ENCODE measurements at places on chromosomes 7 and 10. TPM values are rescaled to one million over a fixed set of nuclear protein-coding genes. Genes with fewer than 3 reads are reported as not detected.

MMS19 gene
- total RNA-seq, result 70.7 TPM

AKR1D1 gene
- not detected for total RNA-seq

ZPBP gene
- not detected for total RNA-seq

AHR gene
- 118 TPM for total RNA-seq

PLAC9 gene
- total RNA-seq, result 24.1 TPM

FFAR4 gene
- 4.9 TPM for total RNA-seq

SLC13A1 gene
- not detected for total RNA-seq

DNA sequence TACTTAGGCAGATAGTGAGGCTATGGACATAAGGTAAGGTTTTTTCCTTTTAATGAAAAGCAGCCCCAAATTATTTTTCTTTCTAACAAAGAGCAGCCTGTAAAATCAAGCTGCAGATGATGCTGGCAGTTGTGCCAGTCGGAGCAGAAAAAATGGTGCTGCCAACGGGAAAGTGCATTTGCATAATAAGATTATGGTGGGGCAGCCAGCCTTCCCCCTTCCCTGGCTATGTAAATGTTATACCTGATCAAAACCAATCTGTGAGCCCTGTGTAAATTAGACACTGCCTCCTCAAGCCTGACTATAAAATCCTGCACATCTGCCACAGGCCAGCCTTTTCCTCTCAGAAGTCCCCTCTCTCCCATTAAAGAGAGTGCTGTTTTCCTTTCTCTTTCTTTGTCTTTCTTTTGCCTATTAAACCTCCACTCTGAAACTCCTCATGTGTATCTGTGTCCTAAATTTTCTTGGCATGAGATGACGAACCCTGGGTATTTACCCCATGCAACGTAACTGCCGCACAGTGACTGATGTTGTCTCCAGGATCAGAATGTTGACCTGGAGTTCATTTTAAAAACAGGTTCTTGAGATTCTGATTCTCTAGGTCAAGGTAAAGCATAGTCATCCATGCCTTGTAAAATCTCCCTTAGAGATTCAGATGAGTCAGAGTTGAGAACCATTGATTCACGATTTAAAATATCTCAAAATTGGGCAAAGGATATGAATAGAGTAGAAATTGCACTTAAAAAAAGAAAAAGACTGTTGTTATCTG, 167.3 kb upstream of the C1GALT1 start:
- DNase-seq, result no peak

DNA sequence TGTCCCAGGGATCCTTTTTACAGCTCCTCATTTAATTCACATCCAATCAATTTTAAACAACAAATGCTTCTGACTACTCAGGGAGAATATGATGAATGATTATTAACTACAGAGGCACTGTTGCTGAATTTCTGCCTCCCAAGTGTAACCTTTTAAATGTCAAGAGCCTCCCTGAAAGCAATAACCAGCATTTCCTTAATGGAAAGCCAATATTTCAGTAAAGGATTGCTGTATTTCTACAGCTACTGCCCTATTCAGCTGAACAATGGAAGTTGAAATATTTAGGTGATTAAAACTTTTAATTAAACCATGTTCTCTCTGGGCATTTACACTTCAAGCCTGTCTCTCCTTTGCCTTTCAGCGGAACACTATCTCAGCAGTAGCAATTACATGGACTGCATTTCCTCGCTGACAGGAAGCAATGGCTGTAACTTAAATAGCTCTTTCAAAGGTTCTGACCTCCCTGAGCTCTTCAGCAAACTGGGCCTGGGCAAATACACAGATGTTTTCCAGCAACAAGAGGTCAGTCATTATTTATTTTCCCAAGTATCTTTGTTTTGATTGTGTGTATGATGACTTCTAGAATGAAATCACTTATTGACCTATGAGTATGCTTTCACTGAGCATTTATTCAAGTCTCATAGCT, 304.7 kb downstream of the BICC1 start:
- DNase-seq, result no peak

- DNase-seq, result peak; percentile 79
These were observed 5.1 kb downstream of the ZMIZ1 start for GRCh38 chr10:79073784-79074432.

DNA sequence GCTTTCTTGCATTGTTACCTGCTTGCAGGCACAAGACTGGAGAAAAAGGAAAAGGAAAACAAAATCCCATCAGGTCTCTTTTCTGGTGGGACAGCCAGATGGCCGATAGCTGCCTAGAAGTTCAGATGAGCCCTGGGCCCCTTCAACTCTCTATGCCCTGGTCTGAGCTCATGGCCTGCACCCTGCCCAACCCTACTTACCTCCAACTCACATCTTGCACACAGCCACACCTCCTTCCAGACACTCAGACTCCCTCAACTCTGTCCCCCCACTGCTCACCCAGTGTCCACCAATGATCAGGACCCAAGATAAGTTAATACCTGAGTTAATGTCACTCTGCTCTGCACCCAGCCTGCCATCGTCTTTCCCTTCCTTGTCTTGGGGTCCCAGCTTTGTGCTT, 10.9 kb downstream of the RBP3 start:
- no peak for DNase-seq

DNA sequence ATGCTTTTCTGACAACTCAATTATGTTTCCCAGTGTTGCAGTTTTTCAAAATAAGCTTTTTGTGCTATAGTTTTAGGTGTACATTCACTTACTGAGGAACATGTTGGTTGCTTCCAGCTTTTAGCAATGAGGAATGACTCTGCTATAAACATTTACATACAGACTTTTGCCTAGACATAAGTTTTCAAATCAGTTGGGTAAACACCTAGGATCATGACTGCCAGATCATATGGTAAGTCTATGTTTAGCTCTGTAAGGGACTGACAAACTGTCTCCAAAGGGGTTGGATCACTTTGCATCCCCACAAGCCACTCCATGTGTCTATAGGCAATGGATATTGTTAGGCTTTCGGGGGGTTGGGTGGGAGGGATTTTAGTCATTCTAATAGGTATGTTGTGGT, 10.8 kb upstream of the GRID2IP start:
- DNase-seq, result no peak

- no peak for DNase-seq
These were observed 78.3 kb downstream of the SLC25A40 start for GRCh38 chr7:87797798-87798403.

DNA sequence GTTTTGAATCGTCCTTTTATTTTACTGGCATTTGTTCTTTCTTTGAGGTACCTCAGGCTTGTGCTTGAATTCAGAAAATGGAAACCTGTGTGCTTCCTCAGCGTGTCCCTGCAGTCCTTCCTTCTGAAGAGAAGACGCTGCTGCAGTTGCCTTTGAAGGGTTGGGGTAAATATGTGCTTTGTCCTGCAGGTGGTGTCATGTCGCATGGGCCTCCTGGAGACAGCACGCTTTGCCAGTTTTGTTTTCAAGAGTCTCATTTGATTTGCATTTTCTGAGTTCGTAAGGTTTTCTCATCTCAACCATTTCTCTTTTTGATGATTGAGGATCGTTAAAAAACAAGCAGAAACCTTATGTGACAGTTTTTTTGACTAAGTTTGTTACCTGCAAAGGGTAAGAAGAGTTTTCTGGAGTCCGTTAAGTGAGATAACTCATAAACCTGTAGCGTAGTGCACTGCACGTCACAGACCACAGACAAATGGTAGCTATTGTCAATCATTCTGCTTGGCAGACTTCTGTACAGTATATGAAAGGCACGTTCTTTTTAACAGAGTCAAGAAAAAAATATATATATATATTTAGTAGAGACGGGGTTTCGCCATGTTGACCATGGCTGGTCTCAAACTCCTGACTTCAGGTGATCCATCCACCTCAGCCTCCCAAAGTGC, 57.0 kb downstream of the CDC123 start:
- no peak for DNase-seq

GRCh38 chr10:59817773-59818172, 64.5 kb upstream of the MRLN start:
- DNase-seq, result no peak

- DNase-seq, result no peak
These were observed 345.1 kb downstream of the ARL4A start for GRCh38 chr7:13032576-13032975.

- no peak for DNase-seq
These were observed 335.3 kb downstream of the NRG3 start for GRCh38 chr10:82210331-82210730.

GRCh38 chr10:74766501-74766900, 59.9 kb upstream of the KAT6B start:
- DNase-seq, result no peak

GRCh38 chr10:62708569-62708968, 96.0 kb upstream of the ADO start:
- no peak for DNase-seq

DNA sequence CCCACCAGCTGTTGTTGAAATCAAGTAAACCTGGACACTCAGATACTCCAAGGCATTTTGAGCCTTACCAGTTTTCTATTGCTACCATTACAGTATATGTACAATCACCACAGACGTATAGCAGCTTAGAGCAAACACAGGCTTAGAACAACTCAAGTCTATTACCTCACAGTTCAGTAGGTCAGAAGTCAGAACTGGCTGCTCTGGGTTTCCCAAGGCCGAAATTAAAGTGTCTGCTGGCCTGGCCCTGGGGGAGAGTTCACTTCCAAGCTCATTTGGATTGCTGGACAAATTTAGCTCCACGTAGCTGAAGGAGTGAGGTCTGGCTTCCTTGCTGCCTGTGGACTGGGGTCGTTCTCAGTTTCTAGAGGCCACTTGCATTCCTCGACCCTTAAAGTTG, 260.1 kb upstream of the LRRN3 start:
- DNase-seq, result no peak

GRCh38 chr7:50270531-50271018, 33.9 kb upstream of the IKZF1 start:
- no peak for DNase-seq

GRCh38 chr7:54841772-54842697, 83.0 kb upstream of the SEC61G start:
- no peak for DNase-seq

- no peak for DNase-seq
These were observed 920.5 kb downstream of the KCNMA1 start for GRCh38 chr10:76717141-76717540.

DNA sequence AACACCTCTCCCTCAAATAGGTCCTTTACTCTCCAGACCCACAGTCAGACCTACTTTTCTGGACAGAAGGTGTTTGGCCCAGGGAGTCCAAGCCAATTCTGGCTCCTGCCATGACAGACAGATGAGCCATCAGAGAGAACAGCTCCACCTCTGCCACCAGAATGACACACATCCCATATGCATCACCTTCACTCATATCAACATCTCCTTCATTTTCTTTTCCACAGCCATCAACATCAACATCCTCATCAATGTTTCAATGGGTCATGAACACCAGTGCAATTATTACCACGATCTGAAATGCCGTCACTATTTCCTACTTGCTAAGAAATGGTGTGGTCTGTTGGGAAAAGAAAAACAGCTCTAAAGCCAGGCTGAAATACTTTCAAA, 67.9 kb downstream of the CCDC71L start:
- DNase-seq, result no peak

- no peak for DNase-seq
These were observed 168.1 kb downstream of the KLF6 start for GRCh38 chr10:3616880-3617279.

- DNase-seq, result no peak
These were observed 20.8 kb upstream of the CDH23 start for GRCh38 chr10:71375952-71376351.

DNA sequence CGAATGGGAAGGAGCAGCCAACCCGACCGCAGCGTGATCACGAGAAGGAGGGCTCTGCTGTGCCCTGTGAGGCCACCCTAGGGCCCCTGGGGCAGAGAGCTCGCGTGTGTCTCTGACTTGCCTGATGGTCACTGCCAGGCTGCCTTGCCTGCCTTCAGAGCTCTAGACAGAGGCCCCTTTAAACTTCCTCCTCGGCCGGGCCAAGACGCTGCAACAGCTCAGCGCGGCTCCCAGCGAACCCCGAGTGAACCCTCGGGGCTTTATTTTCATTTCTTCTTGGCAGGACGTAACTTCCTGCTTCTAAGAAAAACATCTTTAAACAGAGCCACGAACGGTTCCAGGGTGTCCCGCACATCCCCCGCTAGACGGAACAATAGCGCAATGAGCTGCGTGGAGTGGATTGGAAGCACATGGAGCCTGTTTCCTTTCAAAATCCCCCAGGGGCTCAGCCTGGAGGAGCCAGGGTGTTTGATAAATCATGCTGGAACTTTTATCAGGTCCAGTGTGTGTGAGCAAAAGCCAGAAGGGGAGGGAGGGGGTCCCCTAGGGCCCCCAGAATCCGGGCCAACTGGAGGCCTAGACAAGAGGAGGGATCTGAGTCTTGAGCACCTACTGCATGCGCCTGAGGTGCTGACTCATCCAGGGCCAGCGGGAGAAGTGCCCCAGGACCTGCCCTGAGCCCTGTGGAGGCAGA, 134.1 kb upstream of the GDF10 start:
- peak; percentile 80 for DNase-seq

Measured in upper lobe of right lung (tissue), 1 donor.